ENCODE measurements at places on chromosomes 6 and 20.

DNA sequence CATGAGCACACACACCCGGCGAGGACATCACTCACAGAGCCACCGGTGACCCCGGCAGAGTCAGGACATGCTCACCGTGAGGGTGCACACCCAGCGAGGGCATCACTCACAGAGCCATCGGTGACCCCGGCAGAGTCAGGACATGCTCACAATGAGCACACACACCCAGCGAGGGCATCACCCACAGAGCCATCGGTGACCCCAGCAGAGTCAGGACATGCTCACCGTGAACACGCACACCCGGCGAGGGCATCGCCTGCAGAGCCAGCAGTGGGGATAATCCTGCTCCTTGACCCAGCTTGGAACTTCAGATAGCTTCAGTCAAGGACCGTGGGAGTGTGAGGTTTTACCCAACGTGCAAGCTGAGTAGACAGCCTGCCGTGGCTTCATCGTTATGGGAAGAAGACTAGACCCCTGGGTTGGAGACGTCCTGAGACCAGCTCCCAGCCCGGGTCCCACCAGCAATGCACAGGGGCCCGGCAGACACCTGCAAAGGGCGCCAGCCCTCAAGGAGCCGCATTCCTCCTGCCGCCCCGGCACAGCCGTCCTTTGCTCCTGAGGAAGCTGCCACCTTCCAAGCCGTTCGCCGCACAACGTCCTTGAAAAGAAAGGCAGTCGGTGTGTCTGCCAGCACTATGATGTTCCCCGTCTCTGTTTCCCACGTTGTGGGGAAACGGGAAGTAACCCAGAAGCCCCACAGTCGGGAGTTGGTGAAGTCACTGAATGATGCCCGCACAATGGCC, 192.3 kb downstream of the DLL1 start:
- no peak for DNase-seq

- DNase-seq = no peak
Observed at GRCh38 chr20:46113113-46113470, 5.0 kb upstream of the CD40 start.

DNA sequence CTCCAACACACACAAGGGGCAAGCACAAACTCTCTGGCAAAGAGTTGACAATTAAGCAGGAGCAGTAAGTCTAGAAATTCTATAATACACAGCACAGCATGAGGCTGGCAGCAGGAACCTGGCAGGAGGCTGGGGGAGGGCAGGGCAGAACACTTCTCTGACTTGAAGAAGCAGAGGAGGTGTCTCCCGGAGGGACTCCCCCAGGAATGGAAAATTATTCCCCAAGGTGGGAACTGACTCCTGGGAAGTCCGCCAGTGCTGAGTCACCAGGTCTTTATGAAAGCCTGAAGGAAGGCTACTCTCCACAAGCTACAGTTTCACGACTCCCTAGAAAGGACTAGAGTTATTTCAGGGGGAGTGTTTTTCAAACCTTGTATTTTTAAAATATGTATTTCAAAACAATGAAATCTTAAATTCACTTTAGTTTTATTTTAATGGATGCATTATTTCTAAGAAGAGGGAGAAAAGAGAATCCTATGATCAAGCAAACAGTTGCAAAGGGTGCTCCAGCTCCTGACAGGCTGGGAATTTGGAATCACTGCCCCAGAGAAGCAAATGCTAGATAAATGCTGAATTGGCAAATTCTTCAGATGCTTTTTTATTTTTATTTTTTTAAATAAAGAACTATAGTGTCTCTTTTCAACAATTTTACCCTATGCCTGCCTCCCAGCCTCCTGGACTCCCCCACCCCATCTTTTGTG, 192.8 kb downstream of the LY86 start:
- peak; percentile 55 for DNase-seq

DNA sequence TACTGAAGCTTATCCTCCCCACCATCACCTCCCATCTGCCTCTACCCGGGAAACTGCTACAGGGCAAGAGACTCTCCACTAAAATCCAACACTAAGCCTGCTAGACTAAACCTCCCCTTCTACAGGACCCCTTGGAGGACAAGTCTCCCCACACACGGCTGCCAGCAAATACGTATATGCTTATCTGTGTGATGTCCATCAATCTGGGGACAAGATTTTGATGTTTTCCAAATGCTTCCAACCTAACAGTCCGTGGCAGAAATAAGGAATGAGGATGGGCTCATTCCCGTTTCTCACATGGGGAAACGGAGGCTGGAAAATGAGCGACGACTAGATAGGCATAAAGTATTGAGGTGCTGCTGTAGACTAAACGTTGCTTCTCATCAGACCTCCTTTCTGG, 1.8 kb downstream of the KCNK5 start:
- no peak for DNase-seq

GRCh38 chr20:9635750-9636149, 121.4 kb downstream of the LAMP5 start:
- DNase-seq = no peak
